ENCODE measurements at places on chromosomes 5 and 9.

DNA sequence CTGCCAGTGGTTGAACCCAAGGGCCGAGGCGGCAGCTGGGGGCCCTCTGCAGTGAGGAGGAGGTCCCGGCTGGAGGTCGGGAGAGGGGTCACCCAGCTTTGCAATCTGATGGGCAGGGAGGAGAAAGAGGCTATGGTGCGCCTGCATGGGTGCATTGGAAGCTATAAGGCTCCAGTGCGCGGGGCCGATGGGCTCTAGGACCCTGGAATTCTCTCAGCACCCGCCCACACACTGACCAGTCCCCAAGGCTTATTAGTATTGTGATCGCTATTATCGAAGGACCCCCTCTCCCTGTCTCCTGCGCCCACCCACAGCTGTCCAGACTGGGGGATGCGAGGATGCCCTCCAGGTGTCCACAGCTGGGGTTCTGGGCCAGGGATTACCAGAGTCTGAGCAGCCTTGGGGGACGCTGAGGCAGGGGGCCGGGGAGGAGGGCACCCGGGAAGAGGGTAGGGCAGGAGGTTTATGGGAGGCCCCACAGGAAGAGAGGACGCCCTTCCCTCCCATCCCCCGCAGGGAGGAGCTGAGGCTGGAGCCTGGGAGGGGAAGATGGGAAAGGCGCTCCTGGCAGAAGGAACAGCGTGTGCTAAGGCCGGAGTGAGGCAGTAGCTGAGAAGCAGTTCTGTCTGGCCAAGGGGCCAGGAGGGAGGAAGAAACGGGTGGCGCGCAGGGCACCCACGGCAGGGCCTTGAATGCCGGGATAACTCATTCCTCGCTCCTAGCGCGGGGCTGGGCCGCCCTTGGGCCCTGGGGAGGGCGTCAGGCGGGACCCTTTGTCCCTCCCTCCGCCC is 24.2 kb downstream of the C9orf50 start:
- no peak for DNase-seq

- DNase-seq, result no peak
Measured at GRCh38 chr5:160926428-160926827, 74.4 kb upstream of the ATP10B start.

DNA sequence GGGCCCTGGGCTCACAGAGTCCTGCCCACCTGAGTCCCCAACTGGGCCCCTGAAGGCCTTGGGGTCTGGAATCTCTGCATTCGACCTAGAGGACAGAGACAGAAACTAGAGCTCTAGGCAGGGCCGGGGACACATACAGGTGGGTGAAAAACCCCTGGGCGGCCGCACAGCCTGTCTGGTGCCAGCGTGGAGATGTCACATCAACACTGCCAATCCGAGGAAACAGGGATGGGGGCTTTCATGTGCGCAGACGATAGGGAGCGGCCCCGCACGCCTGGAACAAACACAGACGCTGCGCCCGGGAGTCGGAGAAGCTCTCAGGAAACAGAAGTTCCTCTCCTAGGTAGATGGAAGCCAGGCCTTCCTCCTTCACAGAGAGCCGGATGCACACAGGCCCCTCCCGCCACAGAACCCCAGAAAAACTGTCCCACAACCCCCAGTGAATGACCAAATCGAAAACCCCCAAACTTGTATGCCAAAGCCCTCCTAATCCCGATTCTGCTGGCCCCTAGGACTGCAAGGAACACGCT is 1.8 kb downstream of the GRM6 start:
- no peak for DNase-seq

DNA sequence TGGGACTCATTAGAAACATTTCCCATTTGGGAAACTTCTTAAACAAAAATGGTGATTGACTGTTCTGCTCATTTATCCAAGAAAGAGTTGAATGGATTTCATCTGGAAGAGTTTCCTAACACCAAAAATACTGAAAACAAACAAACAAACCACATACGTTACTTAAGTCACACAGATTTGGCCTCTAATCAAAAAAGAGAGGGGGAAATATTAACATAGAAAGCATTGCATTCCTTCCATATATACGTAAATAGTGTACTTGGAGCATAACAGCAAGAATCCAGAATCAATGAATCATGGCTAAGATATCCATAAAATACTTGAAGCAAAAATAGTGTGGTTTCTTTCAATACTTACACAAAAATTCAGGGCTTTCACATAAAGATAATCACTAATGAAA is 189.8 kb upstream of the MAP3K1 start:
- no peak for DNase-seq

DNA sequence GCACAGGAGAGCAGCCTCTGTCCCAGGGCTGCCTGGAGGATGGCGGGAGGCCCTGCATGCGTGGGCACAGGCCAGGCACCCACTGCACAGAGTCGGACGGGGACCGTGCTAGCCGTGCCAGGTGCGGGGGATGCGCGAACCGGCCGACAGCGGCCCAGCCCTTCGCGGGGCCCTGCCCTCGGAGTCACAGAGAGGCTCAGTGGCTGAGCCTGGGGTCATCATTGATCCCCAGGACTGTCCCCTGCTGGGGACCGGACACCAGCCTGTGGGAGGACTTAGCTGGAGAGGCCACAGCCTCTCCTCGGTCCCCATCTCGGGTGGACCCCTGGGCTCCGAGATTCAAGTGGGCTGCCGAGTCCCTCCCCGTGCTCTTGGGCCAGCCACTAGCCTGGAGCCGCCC is 19.1 kb upstream of the LAMC3 start:
- no peak for DNase-seq

- no peak for DNase-seq
Measured at GRCh38 chr5:167050568-167051401, 1240.7 kb upstream of the WWC1 start.

- DNase-seq, result no peak
Measured at GRCh38 chr9:129612815-129613519, 7.9 kb downstream of the C9orf50 start.

GRCh38 chr5:33903118-33903517 is 11.3 kb upstream of the ADAMTS12 start:
- no peak for DNase-seq

- DNase-seq, result no peak
Measured at GRCh38 chr9:2502210-2502609, 119.4 kb upstream of the VLDLR start.

GRCh38 chr9:79011461-79011860 is 560.3 kb upstream of the TLE4 start:
- DNase-seq, result no peak

GRCh38 chr5:173791878-173792277 is 96.3 kb upstream of the CPEB4 start:
- DNase-seq, result no peak

GRCh38 chr5:115179030-115179393 is 9.3 kb upstream of the TRIM36 start:
- DNase-seq, result no peak

GRCh38 chr9:124673063-124673462 is 98.0 kb downstream of the NR6A1 start:
- DNase-seq, result no peak

DNA sequence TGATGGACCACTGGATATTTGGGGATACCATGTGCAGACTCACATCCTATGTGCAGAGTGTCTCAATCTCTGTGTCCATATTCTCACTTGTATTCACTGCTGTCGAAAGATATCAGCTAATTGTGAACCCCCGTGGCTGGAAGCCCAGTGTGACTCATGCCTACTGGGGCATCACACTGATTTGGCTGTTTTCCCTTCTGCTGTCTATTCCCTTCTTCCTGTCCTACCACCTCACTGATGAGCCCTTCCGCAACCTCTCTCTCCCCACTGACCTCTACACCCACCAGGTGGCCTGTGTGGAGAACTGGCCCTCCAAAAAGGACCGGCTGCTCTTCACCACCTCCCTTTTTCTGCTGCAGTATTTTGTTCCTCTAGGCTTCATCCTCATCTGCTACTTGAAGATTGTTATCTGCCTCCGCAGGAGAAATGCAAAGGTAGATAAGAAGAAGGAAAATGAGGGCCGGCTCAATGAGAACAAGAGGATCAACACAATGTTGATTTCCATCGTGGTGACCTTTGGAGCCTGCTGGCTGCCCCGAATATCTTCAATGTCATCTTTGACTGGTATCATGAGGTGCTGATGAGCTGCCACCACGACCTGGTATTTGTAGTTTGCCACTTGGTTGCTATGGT is 54.5 kb upstream of the HNRNPA0 start:
- DNase-seq, result no peak

- DNase-seq, result peak; percentile 31
Measured at GRCh38 chr5:431001-431710, 11.8 kb upstream of the EXOC3 start.

DNA sequence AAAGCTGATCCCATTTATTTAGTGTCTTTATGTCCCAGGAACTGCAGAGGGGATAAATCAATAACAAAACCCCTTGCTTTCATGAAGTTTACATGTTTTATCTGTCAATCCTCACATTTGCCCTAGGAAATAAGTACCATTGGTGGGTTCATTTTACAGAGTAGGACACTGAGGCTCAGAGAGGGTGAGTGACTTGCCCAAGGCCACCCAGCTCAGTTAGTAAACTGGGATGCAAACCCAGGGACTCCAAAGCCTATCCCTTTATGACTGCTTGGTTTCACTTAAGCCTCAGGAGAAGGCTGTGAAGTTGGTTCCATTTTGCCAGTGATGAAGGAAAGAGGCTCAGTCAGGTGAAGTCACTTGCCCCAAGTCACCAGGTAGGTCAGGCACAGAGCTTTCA is 51.9 kb downstream of the SMIM23 start:
- no peak for DNase-seq

DNA sequence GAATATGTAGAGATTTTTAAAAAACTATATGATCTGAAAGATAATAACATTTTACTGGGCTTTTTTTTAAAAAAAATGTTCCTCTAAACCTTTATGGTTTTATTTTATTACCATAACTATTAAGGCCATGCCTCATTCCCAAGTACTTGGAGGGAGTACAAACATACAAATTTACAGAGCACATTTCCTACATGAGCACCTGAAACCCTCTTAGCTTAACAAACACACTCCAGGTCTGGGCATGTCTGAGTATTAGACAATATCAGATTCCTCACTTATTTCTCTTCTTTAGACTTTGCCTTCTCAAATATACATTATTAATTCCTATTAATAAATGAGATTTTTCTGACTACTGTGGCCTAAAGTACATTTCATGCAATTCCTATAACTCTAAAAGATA is 319.2 kb downstream of the SLCO4C1 start:
- DNase-seq, result no peak
